ENCODE measurements at places on chromosomes 2 and 18. TPM values are rescaled to one million over a fixed set of nuclear protein-coding genes. Genes with fewer than 3 reads are reported as not detected.

DNA sequence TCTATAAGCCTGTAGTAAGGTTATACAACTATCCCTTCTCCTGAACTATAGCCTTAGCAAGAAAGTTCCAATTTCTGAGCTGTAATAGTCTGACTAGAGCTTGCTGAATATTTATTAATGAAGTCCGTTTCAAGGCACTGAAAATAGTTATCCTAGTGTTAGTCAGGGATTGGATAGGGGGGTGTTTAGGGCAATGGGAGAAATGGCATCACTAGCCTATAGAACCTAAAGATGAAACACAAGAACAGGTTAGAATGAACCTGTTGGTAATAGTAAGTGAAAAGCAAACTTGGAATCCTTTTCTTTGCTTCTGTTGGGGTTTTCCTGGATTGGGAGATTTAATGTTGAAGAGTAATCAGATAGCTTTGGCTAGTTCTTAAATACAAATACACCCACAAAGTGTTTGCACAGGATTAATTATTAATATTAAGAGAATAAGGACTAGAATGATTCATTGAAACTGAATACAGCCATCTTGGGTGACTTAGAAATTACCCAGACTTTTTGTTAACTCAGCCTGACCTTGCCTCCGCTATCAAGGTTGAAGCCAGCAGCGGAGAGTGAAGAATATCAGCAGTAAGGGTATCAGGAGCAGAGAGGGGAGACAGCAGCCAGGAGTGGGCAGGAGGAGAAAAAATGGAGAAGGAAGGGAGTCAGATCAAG, 14.4 kb downstream of the CCNT2 start:
- DNase-seq: no peak

DNA sequence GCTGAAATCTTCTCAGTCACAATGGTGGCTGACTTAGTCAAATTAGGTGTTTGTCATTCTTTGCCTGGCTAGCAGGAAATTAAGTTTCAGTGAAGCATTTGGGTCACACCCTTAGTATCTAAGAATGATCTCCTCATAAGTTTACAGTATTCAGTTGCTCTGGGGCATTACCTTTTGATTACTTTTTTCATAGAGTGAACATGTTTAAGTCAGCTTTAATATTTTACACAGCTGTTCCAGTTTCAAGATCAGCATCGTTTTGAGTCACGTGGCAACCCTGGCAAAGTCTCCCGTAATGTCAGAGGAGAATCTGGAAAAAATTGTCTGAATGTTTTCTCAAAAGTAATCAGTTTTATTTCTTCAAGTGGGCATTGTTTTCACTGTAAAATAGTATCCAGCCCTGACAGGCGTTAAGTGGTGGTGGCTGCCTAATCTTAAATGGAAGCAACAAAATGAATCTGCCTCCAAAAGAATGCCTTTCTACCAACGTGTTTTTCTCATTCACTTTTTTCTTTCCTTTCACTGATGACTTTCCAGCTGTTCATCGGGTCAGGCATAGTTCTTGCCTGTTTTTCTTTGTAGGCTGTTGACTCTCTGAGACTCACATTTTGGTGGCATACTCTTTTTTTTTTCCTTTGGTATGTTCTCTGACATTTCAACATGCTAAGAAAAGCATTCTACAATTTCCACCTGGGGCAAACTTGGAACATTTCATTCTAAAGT, 319.6 kb upstream of the TCF4 start:
- DNase-seq: peak; percentile 25

DNA sequence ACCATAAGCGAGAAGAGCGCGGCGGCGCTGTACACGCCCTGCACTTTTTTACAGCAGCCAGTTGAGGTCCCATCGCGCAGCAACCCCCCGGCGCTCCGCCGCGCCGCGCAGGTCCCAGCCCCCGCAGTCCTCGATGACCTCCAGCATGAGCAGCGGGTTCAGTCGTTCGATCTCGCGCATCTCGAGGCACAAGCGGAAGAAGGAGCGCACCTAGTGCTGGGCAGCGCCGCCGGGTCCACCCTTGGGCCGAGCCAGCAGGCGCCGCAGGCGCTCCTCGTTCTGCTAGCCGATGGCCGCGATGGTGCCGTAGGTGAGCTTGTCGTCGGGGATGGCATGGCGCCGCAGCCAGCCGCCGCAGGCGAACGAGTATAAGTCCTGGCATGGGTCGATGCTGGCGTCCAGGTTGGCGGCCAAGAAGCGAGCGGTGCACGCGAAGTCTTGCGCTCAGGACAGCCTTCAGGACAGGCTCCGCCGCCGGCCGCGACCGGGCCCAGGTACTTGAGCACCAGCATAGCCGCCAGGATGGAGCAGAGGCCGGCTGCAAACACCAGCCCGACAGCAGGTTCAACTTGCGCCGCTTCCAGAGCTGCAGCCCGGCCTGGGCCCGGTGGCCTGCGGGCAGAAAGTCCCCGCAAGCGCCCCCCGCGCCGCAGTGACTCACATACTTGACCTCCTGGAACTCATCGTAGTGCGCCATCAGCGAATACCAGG, 8.3 kb downstream of the ALPP start:
- DNase-seq: peak; percentile 56

- no peak for DNase-seq
Measured at GRCh38 chr2:149224543-149224942, 105.8 kb upstream of the LYPD6 start.

The TP53I3 gene
- 8.8 TPM for total RNA-seq

DNA sequence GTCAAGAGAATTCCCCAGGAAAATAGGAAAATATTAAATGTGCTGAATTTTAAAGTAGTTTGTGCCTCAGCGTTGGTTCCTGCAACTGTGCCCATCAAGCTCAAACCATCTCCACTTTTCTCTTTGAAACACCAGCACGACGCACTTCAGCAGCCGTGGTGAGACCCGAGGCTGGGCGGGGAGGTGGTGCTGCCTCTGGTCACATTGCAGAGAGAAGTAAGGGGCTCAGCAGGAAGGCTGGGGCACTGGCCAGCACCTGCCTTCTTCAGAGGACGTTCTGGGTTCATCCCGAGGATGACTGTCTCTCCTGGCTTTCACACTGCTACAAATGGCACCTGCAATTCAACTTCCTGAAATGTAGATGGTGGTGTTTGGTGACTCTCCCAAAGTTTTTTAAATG, 323.7 kb upstream of the SALL3 start:
- DNase-seq: no peak

DNA sequence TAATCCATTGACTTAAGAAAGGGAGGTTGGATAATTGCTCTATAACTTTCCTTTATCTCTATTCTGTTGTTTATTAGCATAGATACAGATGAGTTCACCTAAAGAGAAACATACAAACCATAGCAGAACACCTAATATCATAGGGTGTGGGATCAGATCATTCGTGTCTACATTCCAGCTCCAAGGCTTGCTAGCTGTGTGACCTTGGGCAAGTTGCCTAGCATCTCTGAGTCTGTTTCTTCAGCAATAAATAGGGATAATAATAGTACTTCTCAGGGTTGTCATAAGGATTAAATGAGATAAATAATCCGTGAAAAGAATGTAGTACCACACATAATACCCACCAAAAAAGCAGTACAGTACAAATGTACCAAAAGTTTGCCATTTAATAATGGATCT, 126.2 kb downstream of the PLB1 start:
- no peak for DNase-seq

- peak; percentile 81 for DNase-seq
Measured at GRCh38 chr18:7617738-7618422, 50.8 kb downstream of the PTPRM start.

The ABCG5 gene
- total RNA-seq: not detected

DNA sequence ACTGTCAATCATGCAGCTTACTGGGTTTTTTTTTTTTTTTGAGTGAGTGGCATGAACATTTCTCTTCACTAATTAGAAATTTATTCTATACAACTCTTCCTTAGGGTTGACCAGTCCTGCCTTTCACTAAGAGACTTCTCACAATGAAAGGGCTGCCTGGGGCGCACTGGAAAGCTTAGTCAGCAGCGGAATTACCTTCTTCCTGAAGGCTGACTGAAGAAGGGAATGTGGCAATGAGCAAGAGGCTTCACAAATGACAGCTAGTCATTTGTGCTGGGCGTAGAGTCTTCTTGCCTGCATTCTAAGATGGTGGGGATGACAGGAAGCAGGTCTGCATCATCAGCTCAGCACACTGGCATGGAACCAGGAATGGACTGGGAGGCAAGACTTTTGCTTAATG, 15.6 kb upstream of the SCN3A start:
- peak; percentile 24 for DNase-seq

The SEPTIN10 gene
- total RNA-seq: 74.5 TPM

DNA sequence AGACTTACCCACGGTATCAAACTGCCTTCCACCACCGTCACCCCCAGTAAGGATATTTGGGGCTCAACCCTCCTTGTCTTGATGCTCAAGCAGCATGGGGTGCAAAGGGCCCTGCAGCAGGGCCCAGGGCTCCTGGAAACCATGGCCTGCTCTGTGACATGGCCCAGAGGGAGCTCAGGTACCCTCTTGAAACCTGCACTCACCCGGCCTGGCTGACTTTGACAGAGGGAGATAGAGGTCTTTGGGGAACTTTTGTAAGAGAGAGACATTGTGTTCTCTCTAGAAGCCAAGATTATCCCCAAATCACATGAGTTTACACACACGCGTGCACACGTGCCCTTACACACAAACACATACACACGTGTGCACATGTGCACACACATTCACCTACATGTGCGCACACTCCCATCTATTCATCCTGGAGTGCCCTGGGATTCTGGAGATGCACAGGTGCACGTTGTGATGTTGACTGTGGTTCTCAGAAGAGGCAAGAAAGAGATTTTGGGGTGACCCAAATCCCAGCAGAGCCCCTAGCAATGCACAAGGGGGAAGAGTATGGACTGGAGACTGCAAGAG, 19.6 kb upstream of the KCNK3 start:
- no peak for DNase-seq

GRCh38 chr2:172425336-172425735, 2.0 kb upstream of the ITGA6 start:
- no peak for DNase-seq

DNA sequence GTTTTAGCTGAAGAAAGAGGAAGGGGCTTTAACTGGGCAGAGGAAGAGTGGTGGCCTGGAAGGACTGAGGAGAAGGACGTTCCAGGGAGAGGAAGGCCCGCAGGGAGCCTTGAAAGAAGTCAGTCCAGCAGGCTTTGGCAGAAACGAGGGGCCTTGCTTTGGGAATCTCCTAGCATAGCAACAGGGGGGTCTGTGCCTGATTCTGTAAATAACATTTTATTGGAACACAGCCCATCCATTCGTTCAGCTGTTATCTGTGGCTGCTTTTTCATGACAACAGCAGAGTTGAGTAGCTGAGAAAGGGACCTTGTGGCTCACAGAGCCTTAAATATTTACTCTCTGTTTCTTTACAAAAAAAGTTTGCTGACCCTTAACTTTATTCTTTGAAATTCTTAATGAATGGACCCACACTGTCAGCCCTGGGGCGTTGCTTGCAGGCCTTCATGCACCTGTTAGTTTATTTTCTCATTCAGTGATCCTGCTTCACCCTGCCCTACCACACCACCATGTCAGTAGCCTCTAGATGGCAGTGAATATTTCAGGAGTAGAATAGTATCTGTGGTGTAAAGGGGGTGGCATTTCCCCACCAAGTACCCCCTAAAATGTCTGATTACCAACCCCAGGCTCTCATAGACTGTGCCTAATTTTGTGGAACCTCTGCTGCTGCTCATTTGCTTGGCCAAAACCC, 61.0 kb downstream of the MGAT5 start:
- no peak for DNase-seq

- DNase-seq: no peak
Measured at GRCh38 chr2:165349181-165349580, 110.0 kb downstream of the SCN2A start.

DNA sequence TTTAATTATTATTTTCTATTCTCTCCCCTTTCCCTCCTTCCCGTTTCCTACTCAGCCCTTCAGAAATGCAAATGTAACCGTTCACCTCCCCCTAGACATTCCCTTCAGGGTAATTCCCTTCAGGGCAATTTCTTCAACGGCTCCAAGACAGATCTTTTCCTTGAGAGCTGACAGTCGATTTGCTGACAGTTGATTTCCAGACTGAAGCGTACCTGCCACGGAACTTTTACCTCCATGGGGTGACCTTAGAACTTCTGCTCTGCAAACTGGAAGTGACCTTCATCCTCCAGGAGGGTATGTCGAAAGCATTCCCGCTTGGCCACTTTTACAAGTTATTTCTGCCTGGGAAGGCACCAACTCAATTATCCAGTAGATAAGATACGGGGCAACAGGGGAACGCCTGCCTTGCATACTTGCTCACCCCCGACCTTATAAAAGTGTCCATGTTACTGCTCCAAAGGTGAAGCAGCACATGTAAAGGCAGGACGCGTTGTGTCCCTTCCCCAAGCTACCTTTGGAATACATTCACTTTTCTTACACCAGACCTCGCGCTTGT, 18.5 kb downstream of the B3GNT7 start:
- no peak for DNase-seq

The NT5DC4 gene
- total RNA-seq: not detected

The CYS1 gene
- 0.79 TPM for total RNA-seq

The SERPINB4 gene
- total RNA-seq: 0.05 TPM

The ANKRD29 gene
- 10.6 TPM for total RNA-seq

The OSR1 gene
- not detected for total RNA-seq

- no peak for DNase-seq
Measured at GRCh38 chr2:75068546-75068945, 110.1 kb downstream of the POLE4 start.

DNA sequence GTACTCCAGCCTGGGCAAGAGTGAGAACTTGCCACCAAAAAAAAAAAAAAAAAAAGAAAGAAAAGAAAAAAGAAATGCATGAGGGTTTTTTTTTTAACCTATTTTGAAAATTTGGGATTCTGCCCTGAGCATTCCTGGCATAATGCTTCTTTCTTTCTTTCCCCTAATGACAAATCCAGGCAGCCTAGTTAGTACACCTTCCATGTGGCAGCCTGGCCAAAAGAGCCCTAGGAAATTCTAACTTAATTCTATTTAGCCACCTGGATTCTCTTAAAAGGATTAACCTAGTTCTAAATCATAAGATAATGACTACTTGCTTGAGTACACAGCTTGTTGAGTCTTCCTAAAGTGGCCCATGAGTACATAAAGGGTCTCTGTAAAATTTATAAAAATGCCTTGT, 160.1 kb downstream of the THADA start:
- no peak for DNase-seq

The COMMD1 gene
- 47.7 TPM for total RNA-seq

The TMEM169 gene
- total RNA-seq: not detected

GRCh38 chr2:239429473-239430350, 28.9 kb upstream of the HDAC4 start:
- DNase-seq: peak; percentile 1

The DYNAP gene
- total RNA-seq: not detected

DNA sequence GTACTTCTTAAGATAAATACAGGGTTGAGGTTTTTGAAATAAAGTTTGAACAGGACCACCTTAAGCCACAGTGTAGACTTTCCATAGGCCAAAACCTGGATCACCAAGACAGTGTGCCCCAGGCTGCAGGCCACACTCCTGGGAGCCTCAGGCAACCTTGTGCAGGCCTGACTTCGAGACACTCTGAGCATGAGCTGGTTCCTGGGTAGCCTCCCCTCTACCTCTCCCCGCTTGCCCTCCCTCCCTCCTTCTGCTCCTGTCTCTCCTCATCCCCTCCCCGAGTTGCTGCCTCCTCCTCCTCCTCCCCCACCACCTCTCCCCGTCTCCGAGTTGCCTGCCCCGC, 10.6 kb upstream of the PROC start:
- no peak for DNase-seq

The PROC gene
- total RNA-seq: 0.64 TPM

The CRYBA2 gene
- not detected for total RNA-seq
